ENCODE measurements at places on chromosomes 7 and 10. TPM values are rescaled to one million over a fixed set of nuclear protein-coding genes. Genes with fewer than 3 reads are reported as not detected.

The FAM237B gene
- total RNA-seq, result not detected

GRCh38 chr10:51109801-51110533, 35.7 kb downstream of the PRKG1 start:
- no peak for DNase-seq

GRCh38 chr10:2887391-2888070, 179.8 kb upstream of the PFKP start:
- DNase-seq, result no peak

DNA sequence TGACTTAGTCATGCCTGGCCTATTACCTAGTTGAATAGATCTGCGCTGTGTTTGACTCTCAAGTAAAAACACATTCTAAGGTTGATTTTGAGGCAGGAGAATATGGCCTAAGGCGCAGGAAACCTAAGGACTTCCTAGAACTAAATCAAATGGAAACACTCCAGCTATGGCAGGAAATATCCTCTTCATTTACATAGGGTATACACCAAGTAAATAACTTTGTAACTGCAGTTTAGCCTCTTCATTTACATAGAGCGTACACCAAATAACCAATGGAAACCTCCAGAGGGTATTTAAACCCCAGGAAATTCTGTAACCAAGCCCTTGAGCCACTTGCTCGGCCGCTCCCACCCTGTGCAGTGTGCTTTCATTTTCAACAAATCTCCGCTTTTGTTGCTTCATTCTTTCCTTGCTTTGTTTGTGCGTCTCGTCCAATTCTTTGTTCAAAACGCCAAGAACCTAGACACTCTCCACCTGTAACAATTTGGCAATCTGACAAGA, 35.6 kb upstream of the XRCC2 start:
- DNase-seq, result no peak

GRCh38 chr10:75000748-75001321, 110.6 kb upstream of the SAMD8 start:
- no peak for DNase-seq

GRCh38 chr10:47403446-47404318, 19.6 kb upstream of the ZNF488 start:
- no peak for DNase-seq

- no peak for DNase-seq
Observed at GRCh38 chr10:62852961-62853702, 37.0 kb upstream of the EGR2 start.

The CPXM2 gene
- not detected for total RNA-seq

The H2BK1 gene
- not detected for total RNA-seq

DNA sequence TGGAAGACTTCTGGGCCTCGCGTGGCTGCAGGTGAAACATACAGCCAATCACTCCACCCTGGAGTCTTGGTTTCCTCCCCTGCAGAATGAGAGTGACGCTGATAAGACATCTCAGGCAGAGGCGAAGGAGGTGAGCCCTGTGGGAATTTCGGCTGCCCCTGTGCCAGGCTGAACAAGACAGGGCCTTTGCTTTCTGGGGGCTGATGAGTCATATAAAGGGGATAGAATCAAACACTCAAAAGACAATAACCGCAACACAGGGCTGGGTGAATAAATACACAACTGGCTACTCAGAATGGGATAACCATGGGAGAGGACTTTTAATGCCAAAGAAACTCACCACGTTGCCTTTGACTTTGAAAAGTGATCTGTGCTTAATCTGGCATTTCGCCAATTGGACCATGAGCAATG, 143.8 kb downstream of the KCNMA1 start:
- no peak for DNase-seq

The SYNPO2L gene
- total RNA-seq, result 0.20 TPM

The ITPRID1 gene
- total RNA-seq, result not detected

Measured in neural crest cell (in vitro differentiated cells).